PC-9 (cell line): ENCODE measurements at places on chromosomes 2 and 18.

- H3K4me1 ChIP-seq = 0 out of 2 replicates have a peak, but pooled peaks cover 9% of the 10 kb centered on the region
- H3K27me3 ChIP-seq = no peaks in the 10 kb centered on the region
- H3K4me3 ChIP-seq = no peak overlapping the region
- peaks cover 20% of the 10 kb centered on the region; the same call in 1 of the 2 replicates for H3K36me3 ChIP-seq
- DNase-seq = no peak
Observed at GRCh38 chr2:121504316-121504715, 26.4 kb upstream of the RNU4ATAC start.

GRCh38 chr2:189369566-189369965 is 71.7 kb upstream of the WDR75 start:
- H3K27ac ChIP-seq = no peak overlapping the region
- DNase-seq = no peak
- H3K27me3 ChIP-seq = no peaks in the 10 kb centered on the region
- no peaks in the 10 kb centered on the region for H3K36me3 ChIP-seq
- H3K4me1 ChIP-seq = peaks cover 6% of the 10 kb centered on the region; the same call in 1 of the 2 replicates
- no peak overlapping the region for H3K4me3 ChIP-seq

DNA sequence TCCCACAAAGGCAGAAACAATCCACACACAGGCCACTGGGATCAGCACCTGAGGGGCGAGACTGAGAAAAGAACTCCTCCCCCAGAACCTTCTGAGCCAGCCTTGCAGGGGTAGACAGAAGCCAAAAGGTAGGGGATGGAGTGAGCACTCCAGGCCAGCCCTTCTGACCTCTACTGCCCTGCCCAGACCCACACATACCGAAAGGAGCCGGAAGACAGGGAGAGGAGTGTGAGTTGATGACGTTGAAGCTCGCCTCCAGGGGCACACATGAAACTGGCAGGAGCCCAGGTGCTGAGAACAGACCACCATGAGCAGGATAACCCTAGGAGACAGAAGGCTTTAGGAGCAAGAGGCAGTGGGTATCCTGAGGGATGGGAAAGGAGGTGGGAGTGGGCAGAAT is 1.8 kb downstream of the SLC23A3 start:
- H3K27me3 ChIP-seq = no peaks in the 10 kb centered on the region
- no peak overlapping the region for H3K4me3 ChIP-seq
- H3K4me1 ChIP-seq = no peaks in the 10 kb centered on the region
- no peak for DNase-seq
- H3K27ac ChIP-seq = no peak overlapping the region

- no peaks in the 10 kb centered on the region for H3K4me1 ChIP-seq
- no peak for DNase-seq
- no peaks in the 10 kb centered on the region for H3K27me3 ChIP-seq
Observed at GRCh38 chr2:168884975-168885374, 5.3 kb downstream of the SPC25 start.
